ENCODE measurements at places on chromosomes 7 and 10. TPM values are rescaled to one million over a fixed set of nuclear protein-coding genes. Genes with fewer than 3 reads are reported as not detected.

Gene ZC3HAV1
- total RNA-seq = 43.4 TPM

Gene OGDHL
- 16.6 TPM for total RNA-seq

Gene EBLN1
- total RNA-seq = not detected

Gene SCRN1
- 75.8 TPM for total RNA-seq

Gene RBM20
- 0.29 TPM for total RNA-seq

Gene TWIST1
- total RNA-seq = 0.31 TPM

Gene ACBD7
- total RNA-seq = 17.8 TPM

Gene IRF5
- 0.28 TPM for total RNA-seq

Gene MTERF1
- 12.6 TPM for total RNA-seq

Gene TFAM
- 97.5 TPM for total RNA-seq

Gene LRWD1
- total RNA-seq = 26.8 TPM

Gene ADCYAP1R1
- 14.6 TPM for total RNA-seq

Gene GPR37
- 17.4 TPM for total RNA-seq

Gene FZD8
- total RNA-seq = 8.6 TPM

Gene CALML3
- not detected for total RNA-seq

Gene LBX1
- total RNA-seq = not detected

Gene UNC5B
- total RNA-seq = 31.8 TPM

Gene HHEX
- total RNA-seq = 1.5 TPM

Gene CCDC146
- 2.4 TPM for total RNA-seq

Gene HOXA10
- not detected for total RNA-seq

Gene TUBAL3
- not detected for total RNA-seq

Gene ZCWPW1
- total RNA-seq = 1.4 TPM

Gene ARMC3
- 0.99 TPM for total RNA-seq

Gene STOX1
- total RNA-seq = 2.5 TPM

Gene PBLD
- total RNA-seq = 0.90 TPM

Gene STEAP1B
- total RNA-seq = 8.7 TPM

Gene GCK
- total RNA-seq = 4.9 TPM

Gene CASP2
- 35.3 TPM for total RNA-seq

Gene GNAT3
- total RNA-seq = not detected

Gene FOXL3
- total RNA-seq = not detected

Gene IGFBP1
- total RNA-seq = not detected

Gene COL17A1
- total RNA-seq = 1.9 TPM

Gene SYT15
- 1.5 TPM for total RNA-seq

Gene TEX36
- not detected for total RNA-seq

Gene UTF1
- total RNA-seq = 21.7 TPM

Gene HYAL4
- not detected for total RNA-seq

Gene ANXA8
- not detected for total RNA-seq

Gene AMPH
- total RNA-seq = 12.1 TPM

Gene ZNF804B
- not detected for total RNA-seq

Gene ATE1
- 28.6 TPM for total RNA-seq

Gene CFAP69
- total RNA-seq = 3.2 TPM

Gene RAMP3
- total RNA-seq = 0.88 TPM

Gene PHKG1
- 0.61 TPM for total RNA-seq

Data from H1 (cell line).